ENCODE measurements at places on chromosomes 3 and 15.

DNA sequence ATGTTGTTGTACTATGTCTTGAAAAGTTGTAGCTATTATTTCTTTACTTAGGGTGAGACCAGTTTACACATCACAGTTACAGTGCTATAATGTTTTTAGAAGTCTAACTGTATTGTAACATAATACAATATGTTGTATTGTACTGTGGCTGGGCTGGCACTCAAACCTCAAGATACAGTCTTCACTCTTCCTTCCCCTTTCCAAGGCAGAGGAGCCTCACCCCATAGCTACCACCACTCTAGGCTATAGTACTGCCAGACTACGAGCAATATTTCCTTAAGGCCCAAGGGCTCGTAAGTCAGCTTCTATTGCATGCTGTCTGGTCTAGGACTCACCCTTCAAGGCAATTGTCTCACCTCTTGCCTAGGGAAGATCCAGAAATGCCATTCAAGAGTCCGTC, 597.7 kb downstream of the OTOL1 start:
- H3K27ac ChIP-seq: no peak overlapping the region
- H3K36me3 ChIP-seq: no peaks in the 10 kb centered on the region
- no peaks in the 10 kb centered on the region for H3K27me3 ChIP-seq
- no peak overlapping the region for H3K4me3 ChIP-seq
- no peak for DNase-seq

- peaks cover 8% of the 10 kb centered on the region for H3K4me1 ChIP-seq
Observed at GRCh38 chr15:28888302-28888894, 2.6 kb downstream of the APBA2 start.

DNA sequence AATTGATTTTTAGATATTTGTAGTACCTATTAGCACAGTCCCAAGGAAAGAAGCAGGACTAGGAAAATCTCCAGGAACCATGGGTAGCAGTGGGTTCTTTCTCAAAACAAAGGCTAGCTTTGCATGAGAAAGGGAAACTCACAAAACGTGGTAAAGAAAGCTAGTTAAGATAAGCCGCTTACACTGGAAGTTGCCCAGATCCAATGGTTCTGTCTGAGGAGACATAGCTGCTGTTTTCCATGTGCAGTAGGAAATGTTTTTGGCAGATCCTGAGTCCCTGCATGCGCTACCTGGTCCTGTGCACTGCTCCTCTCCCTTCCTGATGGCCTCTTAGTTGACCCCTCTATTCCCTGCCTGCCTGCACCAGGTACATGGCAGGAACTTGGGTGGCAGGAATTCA, 60.4 kb downstream of the TFG start:
- H3K4me1 ChIP-seq: no peaks in the 10 kb centered on the region
- H3K4me3 ChIP-seq: no peak overlapping the region

DNA sequence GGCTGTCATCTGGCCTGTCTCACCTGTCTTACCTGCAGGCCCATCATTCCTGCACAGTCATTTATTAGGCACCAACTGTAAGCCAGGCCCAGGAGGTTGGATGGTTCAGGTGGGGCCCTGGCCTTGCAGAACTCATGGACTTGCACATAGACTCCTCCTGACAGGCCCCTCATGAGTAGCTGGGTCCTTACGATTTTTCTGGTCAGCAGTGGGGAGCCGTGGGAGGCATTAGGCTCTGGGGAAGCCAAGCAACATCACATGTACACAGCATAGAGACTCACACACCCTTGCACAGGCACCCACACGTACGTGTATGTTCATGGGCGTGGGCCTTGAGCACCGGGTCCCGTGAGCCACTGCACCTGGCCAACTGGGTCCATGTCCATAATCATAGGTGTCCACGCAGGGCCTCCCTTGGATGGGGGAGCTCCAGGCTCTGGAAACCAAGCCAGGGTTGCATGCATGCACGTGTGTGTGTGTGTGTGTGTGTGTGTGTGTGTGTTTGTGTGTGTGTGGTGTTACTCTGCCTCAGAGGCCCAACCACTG, 20.3 kb downstream of the CISH start:
- DNase-seq: no peak
- peaks cover 27% of the 10 kb centered on the region for H3K4me1 ChIP-seq
- no peaks in the 10 kb centered on the region for H3K36me3 ChIP-seq
- no peak overlapping the region for H3K4me3 ChIP-seq
- no peaks in the 10 kb centered on the region for H3K27me3 ChIP-seq
- H3K27ac ChIP-seq: peak overlapping the region; percentile 90

GRCh38 chr3:41050144-41050543, 149.2 kb upstream of the CTNNB1 start:
- no peaks in the 10 kb centered on the region for H3K27me3 ChIP-seq
- DNase-seq: no peak
- no peaks in the 10 kb centered on the region for H3K36me3 ChIP-seq
- no peak overlapping the region for H3K4me3 ChIP-seq
- H3K27ac ChIP-seq: no peak overlapping the region
- no peaks in the 10 kb centered on the region for H3K4me1 ChIP-seq

- H3K4me1 ChIP-seq: peaks cover 5% of the 10 kb centered on the region
- H3K27me3 ChIP-seq: no peaks in the 10 kb centered on the region
Observed at GRCh38 chr15:31403606-31404005, 77.0 kb downstream of the KLF13 start.

DNA sequence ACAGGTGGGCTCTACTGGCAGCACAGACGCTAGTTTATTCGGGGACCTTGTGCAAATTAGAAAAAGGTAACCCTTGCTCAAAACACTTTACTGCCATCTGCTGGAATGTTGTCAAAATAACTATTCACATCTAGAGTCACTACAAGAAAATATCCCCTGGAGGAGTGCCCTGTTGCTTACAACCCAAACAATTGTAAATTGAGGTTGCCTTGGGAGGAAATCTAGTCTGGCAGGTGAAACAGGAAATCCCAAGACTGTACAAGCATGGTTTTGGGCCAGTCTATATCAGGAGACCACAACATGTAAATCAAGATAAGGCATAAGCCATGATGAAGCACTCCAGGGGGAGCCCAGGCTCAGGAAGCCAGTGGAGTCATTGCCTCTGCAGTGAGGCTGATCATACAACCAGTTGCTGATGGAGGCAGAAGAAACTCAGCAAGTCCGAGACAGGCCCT, 136.8 kb upstream of the ACP3 start:
- H3K27ac ChIP-seq: no peak overlapping the region
- no peak for DNase-seq
- no peaks in the 10 kb centered on the region for H3K27me3 ChIP-seq
- H3K4me1 ChIP-seq: no peaks in the 10 kb centered on the region
- no peak overlapping the region for H3K4me3 ChIP-seq

GRCh38 chr3:127015282-127016042, 32.5 kb downstream of the PLXNA1 start:
- no peaks in the 10 kb centered on the region for H3K4me1 ChIP-seq
- H3K27me3 ChIP-seq: no peaks in the 10 kb centered on the region
- no peak for DNase-seq
- peaks cover 84% of the 10 kb centered on the region for H3K36me3 ChIP-seq
- H3K4me3 ChIP-seq: no peak overlapping the region
